Pons (tissue), 1 donor: ENCODE measurements at places on chromosomes 1 and 21.
A peak's percentile ranks its signal among the peaks of the same experiment; 100 is the strongest.

GRCh38 chr21:33412832-33413519, 9.8 kb downstream of the IFNGR2 start:
- no peak for DNase-seq

DNA sequence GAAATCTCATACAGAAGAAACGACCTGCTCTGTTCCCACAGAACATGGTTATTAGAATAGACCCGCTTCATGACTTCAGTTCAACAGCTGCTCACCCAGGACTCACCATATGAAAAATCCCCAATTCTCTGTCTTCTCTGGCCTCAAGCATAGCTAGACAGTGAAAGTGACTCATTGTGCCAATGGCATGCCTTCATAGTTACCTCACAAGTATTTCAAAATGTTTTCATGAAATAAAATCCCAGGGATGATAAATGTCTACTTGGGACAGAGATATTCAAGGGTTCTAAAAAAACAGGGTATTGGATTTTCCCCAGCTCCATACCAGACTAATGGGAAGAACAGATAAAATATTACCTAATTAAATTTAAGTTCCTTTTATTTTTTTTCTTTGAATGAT, 82.3 kb downstream of the NOTCH2 start:
- DNase-seq = no peak

GRCh38 chr1:247845011-247845692, 3.5 kb upstream of the OR11L1 start:
- no peak for DNase-seq

GRCh38 chr1:29332204-29332603, 95.9 kb downstream of the PTPRU start:
- no peak for DNase-seq

DNA sequence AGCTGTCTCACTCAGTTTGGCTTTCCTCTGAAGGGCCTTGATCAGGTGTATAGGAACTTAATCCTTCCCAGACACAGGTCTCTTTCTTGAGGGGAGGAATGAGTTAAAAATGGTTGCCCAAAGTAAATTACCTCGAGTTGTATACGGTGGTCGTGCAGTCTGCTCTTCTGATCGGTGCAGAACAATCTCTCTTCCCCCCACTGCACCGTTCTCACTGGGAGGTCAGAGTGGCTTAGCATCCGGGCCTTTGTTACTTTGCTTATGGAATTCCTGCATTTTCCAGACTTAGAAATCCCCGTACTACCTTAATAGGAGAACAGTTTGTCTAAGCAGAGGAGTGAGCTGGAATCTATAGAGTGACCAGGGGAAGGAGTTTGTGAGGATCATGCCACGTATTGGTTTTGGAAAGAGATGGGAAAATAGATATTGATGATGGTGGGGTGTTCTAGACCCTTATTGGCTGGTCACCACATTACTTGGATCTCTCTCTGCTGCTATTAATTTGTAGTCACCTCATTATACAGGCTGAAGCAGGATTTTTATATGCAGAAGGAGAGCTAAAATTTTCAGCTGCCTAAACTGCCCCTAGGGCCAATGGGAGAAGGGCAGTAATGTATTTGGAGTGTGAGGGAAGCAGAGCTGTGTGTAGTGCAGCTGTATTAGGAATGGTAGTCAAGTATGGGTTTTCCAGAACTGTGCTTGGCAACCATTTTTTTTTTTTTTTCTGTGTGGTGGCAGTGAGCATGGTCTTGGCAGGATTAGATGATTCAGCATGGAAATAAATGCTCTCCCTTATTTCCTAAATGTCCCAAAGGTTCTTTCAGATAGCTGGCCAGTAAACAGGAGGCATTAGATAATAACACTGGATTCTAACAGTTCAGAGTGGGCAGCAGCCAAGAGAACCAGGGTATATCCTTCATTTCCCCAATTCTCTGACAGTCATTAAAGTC, 81.5 kb downstream of the NDUFS5 start:
- DNase-seq = peak; percentile 71

DNA sequence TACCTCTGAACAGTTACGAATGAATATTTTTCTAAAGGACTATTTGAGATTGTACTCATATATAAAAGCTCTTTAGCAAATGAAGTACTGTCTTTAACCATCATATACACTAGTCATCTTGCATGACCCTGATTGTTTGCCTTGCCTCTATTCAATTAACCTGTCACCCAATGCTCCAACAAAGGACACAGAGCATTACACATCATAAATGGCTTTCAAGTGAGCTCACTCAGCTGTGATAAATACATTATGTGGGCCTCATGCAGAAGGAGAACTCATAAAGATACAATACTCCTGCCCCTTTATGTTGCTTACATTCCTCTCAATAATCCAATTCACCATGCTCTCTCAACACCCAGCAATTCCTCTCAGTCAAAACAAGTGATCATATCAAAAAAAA, 993.0 kb upstream of the PRMT6 start:
- no peak for DNase-seq

GRCh38 chr1:94104776-94105580, 16.0 kb downstream of the ABCA4 start:
- no peak for DNase-seq

GRCh38 chr1:221689138-221689537, 52.8 kb downstream of the DUSP10 start:
- DNase-seq = no peak

DNA sequence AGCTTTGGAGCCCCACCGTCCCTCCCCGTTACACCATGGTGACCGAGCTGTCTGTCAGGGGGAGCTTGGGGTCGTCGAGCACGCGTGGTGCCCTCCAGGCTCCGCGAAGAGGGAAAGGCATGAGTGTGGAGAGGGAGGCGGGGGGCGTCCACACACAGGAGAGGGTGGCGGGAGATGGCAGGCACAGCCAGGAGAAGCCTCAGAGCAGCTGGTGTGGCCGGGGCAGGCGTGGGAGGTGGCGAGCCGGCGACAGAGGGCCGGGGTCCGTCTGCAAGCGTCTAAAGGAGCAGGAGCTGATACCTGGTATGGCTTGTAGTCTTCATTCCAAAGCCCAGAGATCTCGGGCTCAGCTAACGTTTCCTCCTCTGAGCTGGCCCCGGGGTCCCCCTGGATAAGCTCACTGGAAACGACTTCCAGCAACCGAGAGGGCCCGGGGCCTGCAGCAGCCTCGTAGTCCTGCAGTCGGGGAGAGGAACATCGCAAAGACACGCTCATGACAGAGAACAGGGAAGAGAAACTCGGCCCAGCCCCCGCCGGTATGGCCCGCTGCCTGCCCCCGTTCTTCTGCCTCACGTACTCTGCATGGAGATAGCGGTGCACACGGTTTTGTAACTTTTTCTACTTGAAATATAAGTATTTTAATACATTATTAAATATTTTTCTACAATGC, 37.4 kb downstream of the CFAP74 start:
- peak; percentile 15 for DNase-seq

DNA sequence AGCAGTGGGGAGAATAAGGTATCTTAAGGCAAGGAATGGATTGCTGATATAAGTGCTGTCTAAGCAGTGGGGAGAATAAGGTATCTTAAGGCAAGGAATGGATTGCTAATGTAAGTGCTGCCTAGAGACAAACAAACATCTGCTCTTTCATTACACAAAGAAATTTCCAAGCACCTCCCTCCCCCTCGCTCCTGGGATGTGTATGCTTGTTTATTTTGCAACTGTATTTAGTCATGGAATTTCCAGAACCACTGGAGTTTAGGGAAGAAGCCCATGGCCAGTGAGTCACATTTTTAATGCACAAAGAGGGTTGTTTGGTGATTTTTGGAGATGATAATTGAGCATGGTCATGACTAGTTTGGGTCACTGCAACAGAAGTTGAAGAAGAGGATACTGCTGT, 21.5 kb downstream of the PDPN start:
- DNase-seq = no peak

DNA sequence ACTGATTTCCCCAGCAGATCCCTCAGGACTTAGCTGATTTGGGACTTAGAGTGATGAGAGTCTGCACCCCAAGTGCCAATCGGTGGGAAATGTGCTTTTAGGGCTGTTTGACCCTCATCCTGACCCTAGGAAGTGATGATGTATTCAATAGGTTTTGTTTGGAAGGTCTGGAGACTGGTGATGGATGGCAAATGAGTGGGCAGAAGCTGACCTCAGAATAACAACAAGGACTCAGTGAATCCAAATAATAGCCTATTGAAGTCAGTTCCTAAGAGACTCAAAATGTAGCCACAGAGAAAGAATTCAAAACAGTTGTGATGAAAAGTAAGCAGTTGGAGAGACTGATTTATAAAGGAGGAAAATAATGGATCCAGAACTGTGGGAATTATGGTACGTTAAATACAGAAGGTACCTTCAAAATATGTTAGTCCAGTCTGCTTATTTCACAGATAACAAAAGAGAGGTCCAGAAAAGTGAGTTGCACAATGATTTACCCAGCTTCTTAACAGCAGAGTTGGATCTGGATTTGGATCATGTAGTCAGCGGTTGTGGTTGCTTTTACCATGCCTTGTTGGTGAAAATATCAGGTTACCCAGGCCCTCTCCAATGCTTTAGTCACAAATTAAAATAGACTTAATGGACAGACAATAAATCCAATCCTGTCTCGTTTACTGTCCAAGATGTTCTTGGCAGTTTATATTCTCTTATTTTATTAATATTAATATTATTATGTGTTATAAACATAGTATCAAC, 123.0 kb upstream of the PTBP2 start:
- peak; percentile 97 for DNase-seq
